ENCODE measurements at places on chromosomes 6 and 20.
A peak's percentile ranks its signal among the peaks of the same experiment; 100 is the strongest.

DNA sequence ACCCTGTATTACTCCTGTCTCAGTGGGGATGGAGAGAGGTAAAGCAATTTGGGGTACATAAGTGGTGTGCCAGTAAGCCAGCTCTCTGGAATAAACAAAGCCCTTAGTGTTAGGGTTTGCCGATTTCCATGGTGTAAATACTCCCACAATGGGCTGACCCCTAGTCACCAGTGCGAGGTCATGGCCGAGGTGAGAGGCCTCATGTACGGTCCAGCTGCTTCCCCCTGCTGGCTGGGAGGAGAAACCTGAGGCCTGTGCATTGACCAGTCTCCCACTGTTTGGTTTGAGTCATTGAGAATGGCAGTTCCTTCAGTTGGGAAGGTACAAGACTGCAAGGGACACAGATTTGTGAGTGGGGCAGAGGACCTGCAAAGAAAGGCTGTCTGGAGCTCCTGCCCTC lies 382.0 kb downstream of the CDH26 start:
- DNase-seq = no peak

- no peak for DNase-seq
Measured at GRCh38 chr20:15862178-15862577, 711.1 kb downstream of the KIF16B start.

- DNase-seq = no peak
Measured at GRCh38 chr6:106149472-106150069, 63.4 kb downstream of the PRDM1 start.

- DNase-seq = no peak
Measured at GRCh38 chr6:40540790-40541189, 46.4 kb downstream of the LRFN2 start.

- no peak for DNase-seq
Measured at GRCh38 chr6:38287487-38287886, 352.2 kb downstream of the BTBD9 start.

- no peak for DNase-seq
Measured at GRCh38 chr20:36004045-36004444, 35.7 kb downstream of the CNBD2 start.

DNA sequence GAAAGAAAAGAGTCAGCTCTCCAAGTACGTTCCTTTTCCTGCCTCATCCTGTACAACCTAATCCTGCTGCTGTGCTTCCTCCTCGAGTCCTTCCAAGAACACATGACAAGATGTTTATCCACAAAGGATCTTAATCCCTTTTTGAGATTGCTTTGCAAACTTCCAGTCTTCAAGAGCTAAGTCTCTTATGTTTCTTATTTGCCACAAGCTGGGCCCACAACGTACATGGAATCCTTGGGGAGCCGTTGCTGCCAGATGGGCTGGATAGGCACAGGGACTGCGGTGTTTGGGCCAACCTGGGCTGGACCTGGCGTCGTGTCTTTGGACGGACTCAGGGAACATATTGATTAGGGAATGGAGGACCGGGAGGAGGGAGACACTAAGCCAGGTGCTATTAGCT lies 79.7 kb upstream of the AFDN start:
- DNase-seq = no peak

- no peak for DNase-seq
Measured at GRCh38 chr20:10671919-10672623, 1.7 kb downstream of the JAG1 start.

DNA sequence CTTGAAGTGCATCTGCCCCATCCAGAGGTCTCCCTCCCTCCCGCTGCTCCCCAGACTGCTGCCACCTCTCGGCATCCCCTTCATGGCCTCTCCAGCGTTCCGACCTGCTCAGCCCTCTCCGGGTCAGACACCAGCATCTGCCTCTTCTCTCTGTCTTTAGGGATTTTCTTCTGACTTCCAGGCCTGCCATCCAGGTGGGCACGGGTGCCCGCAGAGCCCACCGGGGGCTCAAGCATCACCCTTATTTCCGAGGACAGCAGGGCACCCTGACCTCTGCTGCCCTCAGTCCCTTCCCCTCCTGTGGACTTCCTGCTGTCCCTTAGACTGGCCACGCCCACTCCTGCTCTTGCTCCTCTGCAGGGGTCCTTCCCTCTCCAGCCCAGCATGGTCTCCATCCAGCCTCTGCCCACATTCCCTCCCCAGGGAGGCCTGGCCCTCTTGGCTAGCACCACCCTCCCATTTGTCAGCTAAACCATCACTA lies 3.3 kb downstream of the NPEPL1 start:
- no peak for DNase-seq

- no peak for DNase-seq
Measured at GRCh38 chr6:133093956-133094355, 147.2 kb upstream of the EYA4 start.

- DNase-seq = peak; percentile 79
Measured at GRCh38 chr6:28981431-28981832, 23.7 kb downstream of the ZNF311 start.

GRCh38 chr6:134928151-134928900 lies 21.6 kb downstream of the ALDH8A1 start:
- no peak for DNase-seq

- DNase-seq = no peak
Measured at GRCh38 chr6:76481101-76481500, 408.6 kb upstream of the IMPG1 start.

DNA sequence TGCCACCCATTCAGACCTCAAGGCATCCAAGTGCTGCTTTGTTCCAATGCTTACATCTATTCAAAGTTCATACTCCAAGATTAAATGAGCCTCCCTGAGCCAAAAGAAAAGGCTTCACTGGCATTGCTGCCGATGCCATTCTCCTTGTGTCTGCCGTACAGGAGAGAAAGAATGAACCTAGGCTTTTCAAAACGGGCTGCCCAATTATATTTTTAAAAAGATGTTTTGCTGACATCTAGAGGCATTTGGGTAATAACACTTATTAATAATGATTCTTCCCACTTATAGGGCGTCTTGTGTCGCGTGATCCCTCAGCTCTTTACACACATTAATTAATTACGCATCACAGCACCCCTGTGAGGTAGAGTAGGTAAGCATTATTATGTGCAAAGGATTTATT lies 545.6 kb downstream of the PKHD1 start:
- no peak for DNase-seq

DNA sequence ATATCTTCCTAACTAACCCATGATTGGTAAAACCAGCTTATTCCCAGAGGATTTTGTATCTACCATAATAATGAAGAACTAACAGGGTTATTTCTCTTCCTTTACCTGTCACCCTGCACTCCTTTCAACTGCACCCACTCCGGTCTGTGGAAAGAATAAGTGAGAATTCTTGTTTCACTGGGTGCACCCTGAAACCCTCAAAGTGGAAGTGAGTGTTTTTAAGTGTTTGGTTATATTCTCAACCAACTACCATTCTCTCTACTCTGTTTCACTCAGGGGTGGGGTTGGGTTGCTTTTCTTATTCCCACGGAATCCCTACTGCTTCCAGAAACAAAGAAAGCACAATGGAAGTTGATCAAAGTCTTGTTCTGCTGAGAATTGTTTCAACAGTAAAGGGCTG lies 42.6 kb upstream of the KHDRBS2 start:
- DNase-seq = no peak

DNA sequence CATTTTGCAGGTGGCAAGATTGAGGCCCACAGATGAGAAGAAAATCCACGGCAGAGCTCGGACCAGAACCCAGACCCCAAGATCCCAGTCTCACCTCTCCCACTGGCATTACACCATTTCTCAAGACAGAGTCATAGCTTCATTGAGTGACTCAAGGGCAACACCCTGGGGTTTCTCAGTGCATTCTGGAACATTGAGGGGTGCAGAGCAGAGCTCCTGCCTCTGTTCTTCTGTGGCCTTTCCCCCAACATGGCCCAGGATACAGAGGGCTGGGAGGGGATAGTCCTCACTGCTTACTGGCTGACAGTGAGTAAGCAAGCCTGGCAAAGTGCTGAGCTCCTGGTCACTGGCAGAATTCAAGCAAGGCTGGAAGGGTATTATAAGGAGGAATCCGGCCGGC lies 74.0 kb downstream of the MDGA1 start:
- no peak for DNase-seq

- no peak for DNase-seq
Measured at GRCh38 chr6:163532526-163533078, 118.1 kb downstream of the QKI start.

GRCh38 chr20:53829724-53830521 lies 236.3 kb upstream of the ZNF217 start:
- DNase-seq = no peak

- DNase-seq = no peak
Measured at GRCh38 chr6:20841806-20842205, 307.5 kb downstream of the CDKAL1 start.

DNA sequence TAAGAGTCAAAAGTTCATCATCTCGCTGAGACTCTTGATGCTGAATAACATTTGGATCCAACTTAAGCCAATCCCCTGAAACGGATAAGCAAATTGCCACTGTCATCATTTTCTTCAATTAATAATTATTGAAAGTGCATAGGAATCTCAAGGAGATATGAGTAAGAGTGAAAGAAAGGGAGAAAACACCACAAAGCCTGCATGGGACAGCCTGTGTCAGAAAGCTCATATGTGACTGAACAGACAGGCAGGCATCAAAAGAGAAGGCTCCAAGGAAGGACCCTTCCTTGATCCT lies 13.3 kb downstream of the ATXN1 start:
- no peak for DNase-seq

DNA sequence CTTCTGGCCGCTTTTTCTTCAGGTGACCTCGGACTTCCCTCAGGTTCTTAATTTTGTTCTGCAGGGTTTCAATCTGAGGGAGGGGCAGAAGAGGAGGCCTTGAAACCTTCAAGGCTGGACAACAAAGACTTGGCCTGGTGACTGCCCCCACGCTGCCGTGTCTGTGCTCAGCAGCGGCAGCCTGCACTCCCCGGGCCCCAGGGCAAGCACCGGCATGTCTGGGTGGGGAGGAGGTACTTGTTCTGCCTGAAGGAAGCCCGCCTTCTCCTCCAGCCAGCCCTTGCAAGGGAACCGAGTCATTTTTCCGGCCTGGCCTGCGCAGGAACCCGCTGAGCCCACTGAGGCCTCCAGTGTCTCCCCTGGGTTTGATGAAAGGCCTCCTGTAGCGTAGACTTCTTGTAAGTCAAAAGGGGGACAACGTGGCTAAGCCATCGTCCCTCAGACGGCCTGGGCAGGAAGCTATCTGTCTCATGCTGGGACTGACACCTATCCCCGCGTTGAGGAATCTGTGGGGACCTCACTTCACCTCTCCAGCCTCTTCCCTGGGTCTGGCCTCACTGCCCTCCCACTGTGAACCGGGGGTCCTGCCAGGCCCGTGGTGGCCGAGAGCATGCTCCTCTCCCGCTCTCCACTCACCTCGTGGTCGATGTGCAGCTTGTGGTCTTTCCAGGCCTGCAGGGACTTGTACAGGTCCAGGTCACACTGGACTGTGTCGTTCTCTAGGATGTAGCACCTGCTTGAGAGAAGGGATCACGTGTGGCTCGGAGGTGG lies 119.9 kb downstream of the SULF2 start:
- DNase-seq = no peak

DNA sequence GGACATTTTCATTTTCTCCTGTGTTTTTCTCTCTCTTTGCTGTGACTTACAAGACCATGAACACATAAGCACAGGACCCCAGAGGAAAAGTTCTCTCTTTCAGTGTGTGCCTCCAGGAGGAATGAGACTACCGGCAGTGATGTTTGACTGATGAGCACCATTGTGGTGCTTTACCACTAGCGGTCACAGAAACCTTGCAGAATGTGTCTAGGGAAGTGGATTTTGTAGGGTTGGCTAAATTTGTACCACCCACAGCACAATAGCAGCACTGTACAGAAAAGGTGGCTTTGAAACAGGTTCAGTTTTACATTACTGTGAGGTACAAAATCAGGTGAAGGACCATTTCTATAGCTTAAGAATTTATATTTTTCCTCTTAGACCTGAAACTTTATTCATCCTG lies 301.9 kb upstream of the SUPT3H start:
- no peak for DNase-seq

DNA sequence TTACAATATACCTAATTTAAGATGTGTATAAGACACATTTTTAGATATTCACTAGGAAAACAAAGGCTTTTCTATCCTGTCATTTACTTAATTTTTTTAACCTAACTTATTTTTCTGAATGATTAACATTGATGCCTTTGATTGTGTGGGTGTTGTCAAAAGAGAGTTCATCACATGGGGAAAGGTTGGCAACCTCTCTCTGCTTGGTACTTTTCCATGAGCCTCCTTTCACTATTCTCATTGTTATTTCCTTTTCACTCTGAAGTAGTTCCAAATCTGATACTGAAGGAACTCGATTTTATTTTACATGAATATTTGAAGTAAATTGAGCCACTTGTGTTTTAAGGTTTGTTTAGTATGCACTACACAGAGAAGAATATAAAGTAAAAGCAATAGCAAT lies 35.9 kb downstream of the TPD52L1 start:
- no peak for DNase-seq

DNA sequence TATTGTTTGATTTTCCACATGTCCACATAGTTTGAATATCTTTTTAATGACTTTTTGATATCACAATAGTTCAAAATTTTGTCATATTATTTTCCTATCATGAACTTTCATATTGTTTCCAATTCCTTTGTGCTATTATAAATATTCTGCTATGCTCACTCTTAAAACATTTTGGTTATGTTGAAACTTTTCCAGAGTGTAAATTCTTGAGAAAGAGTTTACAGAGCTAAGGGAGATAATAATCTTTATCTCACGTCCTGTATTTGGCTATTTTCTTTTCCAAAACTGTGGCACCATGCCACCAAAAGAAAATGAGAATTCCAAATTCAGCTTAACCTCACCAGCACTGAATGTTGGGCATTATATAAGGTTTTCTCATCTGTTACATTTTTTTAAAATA lies 210.9 kb downstream of the TFAP2B start:
- DNase-seq = no peak

GRCh38 chr6:148548065-148548748 lies 198.6 kb upstream of the UST start:
- DNase-seq = no peak

DNA sequence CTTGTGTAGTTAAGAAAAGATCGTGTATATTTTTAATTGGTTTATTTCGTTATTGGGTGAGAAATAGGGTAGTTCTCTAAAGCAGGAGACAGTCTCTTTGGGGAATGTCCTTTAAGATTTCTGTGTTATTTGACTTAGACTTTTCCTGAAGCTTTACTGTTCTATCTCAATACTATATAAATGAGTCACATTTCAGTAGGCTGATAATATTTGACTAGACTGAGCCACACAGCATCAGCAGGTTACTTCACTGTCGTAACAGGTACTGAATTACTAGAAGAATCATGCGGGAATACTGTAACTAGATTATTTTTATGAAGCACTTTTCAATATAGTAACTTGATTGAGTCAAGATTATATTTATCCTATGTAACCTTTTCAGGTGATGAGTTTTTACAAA lies 1.4 kb downstream of the SMAP1 start:
- no peak for DNase-seq

All from activated naive CD4-positive, alpha-beta T cell treated with anti-CD3 and anti-CD28 coated beads, Interleukin-2, amount 50 U/mL, for 16 hours (primary cell).